ENCODE measurements at places on chromosomes 11 and 22.

DNA sequence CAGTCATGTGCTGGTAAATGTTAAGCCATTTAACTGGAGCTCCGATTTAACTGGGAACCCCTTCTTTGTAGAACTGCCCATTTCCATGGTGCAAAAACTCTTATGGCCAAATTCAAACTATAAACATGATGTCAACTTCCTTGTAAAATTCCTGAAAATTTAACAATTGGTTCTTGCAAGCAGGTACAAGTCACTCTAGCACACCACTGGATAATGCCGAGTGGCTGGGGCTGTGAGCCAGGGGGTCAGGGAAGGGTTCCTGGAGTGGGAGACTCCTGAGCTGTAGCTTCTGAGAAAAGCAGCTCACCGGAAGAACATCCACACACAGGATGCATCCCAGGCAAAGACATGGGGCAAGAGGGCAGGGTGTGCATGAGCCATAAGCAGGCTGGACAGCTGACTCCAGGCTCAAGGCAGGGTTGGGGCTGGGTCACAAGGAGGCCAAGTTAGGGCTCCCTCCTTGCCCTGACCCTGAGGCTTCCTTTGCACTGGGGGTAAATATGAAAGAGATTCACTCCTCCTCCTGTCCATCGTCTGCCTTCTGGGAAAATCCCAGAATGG lies 18.2 kb downstream of the P2RY2 start:
- DNase-seq = no peak

GRCh38 chr11:119673052-119673758 lies 55.8 kb downstream of the NECTIN1 start:
- no peak for DNase-seq

DNA sequence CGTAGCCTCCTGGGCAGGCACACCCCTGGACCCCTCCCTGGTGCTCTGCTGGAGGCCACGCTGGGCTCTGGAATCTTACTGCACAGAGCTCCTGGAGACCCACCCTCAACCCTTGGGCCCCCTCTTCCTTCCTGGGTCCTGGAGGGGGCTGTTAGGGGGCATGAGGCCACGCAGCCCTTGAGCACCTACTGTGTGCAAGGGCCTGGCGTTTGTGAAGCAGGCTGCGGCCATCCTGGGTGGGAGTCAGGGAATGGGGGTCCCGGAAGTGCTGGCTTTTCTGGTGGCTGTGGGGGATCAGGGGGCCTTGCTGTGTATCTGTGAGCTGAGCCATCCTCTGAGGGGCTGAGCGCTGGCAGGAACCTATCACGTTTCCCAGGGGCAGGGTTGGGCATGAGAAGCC lies 40.9 kb upstream of the CCDC188 start:
- DNase-seq = no peak

- no peak for DNase-seq
Observed at GRCh38 chr11:86287468-86287796, 14.6 kb upstream of the HIKESHI start.

GRCh38 chr11:65393513-65394079 lies 7.2 kb downstream of the FRMD8 start:
- no peak for DNase-seq

DNA sequence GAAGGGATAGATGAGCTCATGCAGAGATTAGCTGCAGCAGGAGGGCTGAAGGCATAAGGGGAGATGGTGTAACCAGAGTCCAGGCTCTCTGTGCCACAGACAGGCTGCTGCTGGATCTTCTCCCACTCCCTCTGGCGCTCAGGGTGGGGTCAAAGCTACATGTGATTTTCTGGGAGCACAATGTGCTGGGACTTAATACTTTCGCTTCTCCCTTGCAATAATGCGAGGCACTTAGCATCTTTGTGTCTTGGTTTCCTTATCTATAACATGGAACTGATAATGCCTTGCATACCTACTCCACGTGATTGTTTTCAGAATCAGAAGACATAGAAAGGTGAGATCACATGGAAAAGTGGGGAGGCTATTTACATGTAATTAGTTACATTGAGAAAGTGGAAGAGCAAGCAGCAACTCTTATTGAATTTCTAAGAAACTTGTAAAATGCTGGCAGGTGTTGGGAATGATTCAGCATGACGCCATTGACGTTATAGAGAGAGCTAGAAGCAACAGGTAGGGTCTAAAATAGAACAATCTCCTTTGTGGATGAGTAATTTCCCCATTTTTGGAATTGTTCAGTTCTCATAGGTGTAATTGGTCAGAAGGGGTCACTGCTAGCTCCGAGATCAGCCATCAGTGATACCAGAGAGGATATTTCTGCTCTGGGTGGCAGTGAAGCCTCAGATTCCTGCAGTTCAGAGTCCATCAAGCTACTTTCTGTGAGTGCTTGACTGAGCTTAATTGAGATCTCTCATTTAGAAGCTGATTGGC lies 8.2 kb upstream of the OR9I1 start:
- no peak for DNase-seq

- peak; percentile 51 for DNase-seq
Observed at GRCh38 chr11:73875840-73876239, 806 bp downstream of the COA4 start.
